ENCODE measurements at places on chromosomes 3 and 15. TPM values are rescaled to one million over a fixed set of nuclear protein-coding genes. Genes with fewer than 3 reads are reported as not detected.
A peak's percentile ranks its signal among the peaks of the same experiment; 100 is the strongest.

Gene TMED3
- 45.2 TPM for total RNA-seq

DNA sequence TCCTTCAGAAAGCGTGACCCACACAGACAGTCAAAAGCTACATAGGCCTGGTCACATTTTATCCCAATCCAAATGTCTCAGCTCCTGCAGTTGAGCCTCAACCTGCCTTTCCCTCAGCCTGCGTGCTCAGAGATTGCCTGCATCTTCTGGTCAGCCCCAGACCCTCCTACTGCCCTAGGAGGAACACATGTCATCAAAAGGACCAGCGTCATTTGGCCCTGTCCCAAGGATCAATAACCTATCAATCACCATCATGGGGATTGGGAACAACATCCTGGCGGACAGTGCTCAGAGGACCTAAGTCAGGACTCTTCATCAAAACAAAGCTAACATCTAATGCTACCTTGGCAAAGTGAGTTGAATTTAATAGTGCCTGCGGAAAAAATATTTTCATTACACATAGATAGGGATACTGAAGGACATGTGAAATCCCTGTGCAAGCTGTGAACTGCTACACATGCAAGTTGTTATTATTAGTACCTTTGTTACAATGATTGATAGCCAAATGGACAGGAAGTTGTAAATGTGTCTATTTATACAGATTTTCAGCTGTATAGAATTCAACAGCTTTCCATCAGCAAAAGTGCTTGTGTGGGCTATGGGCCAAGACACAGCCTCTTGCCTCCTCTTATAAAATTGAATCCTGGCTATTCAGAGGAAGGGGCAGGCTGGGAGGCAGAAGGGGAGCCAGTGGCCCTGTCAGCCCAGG is 47.7 kb downstream of the UMPS start:
- no peak overlapping the region for H3K4me3 ChIP-seq
- no peak overlapping the region for H3K27ac ChIP-seq
- no peaks in the 10 kb centered on the region for H3K27me3 ChIP-seq
- H3K4me1 ChIP-seq, result peaks cover 48% of the 10 kb centered on the region
- DNase-seq, result no peak

DNA sequence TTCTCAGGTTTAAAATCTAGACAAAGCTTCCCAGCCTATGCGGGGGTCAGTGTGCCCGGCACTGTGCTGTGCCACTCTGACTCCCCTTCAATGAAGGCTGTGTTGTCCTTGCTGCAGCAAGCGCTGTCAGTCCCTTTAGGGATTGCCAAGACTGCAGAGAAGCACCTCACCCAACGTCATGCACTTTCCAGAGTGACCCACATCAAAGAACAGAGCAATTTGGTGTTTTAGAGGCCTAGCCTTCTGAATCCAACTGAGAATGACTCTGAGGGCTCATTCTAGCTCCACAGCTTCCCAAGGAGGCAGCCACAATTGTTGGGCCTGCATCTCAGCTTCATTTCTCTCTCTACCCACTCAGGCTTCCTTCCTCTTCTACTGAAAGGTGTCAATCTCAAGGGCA is 26.4 kb downstream of the SLC9A9 start:
- H3K36me3 ChIP-seq, result no peaks in the 10 kb centered on the region
- no peak for DNase-seq
- no peak overlapping the region for H3K4me3 ChIP-seq
- no peaks in the 10 kb centered on the region for H3K27me3 ChIP-seq
- H3K4me1 ChIP-seq, result peaks cover 45% of the 10 kb centered on the region

GRCh38 chr3:17195856-17196604 is 311.3 kb downstream of the PLCL2 start:
- H3K36me3 ChIP-seq, result no peaks in the 10 kb centered on the region
- peaks cover 16% of the 10 kb centered on the region for H3K4me1 ChIP-seq
- H3K27ac ChIP-seq, result no peak overlapping the region
- H3K27me3 ChIP-seq, result no peaks in the 10 kb centered on the region
- DNase-seq, result no peak

Gene SAMD7
- not detected for total RNA-seq

DNA sequence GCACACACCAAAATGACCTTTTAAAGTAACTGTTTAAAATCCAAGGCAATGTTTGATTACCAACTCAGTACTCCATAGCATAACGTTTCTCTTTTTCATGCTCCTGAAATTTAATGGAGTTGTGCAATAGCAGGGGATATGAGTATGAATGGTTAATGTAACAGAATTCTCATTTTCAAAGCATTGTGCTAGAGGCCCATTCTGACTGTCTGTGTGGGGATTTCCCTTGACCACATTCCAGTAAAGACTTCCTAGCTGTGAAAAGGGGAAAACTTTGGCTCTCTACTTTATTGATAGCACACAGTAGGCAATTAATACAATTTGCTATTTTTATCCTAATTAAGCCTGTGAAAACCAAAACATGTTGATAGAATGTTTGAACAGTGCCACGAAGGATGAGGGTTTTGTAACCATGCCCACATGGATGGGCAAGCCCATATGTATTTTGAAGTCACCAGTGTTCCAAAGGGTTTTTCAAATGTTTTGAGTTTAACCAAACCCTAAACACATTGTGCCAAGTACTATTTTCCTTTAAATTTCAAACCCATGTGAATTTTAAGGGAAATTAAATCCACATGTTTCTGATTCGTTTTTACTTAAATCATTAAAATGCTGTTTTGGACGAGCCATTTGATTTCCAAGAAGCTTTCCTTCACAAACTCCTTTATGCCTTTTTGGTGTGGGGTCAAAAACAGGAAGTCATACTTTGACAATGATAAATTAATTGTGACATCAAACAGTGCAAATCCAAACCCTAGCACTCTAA is 261.2 kb downstream of the SHOX2 start:
- H3K4me3 ChIP-seq, result no peak overlapping the region
- H3K36me3 ChIP-seq, result no peaks in the 10 kb centered on the region
- no peak overlapping the region for H3K27ac ChIP-seq

Gene CPEB1
- 2.7 TPM for total RNA-seq

Gene GABRR3
- total RNA-seq, result not detected

DNA sequence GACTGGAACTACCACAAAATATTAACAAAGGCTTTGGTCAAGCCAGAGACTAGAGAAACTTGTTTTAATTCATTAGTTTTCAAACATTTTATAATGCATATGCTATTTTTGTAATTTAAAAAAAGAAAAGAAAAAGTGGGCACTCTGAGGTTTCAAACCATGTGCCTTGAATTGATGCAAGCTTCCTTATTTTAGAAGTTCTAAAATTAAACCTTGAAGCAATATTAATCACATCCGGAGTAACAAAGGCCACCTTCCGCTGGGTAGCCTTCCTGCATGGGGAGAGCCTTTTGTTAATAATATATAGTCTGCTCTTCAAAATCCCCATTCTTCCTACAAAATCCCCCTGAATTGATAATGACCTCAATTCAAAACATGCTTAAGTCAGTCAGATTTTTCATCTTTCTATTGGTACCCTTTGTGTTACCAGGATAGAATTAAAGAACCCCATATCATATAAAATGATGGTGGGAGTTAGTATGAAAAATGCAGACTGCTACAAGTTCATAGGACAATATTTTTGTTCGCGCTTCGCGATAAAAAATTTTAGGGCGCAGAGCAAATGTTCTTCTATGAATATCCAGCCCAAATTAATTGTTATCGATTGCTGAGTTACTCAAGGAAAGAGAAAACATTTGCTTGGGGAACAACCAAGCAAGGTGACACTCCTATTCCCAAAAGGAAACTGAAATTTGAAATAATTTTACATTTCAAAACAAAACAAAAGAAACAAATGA is 30.6 kb downstream of the LDHAL6B start:
- no peak for DNase-seq
- H3K27ac ChIP-seq, result no peak overlapping the region
- no peaks in the 10 kb centered on the region for H3K27me3 ChIP-seq
- no peaks in the 10 kb centered on the region for H3K36me3 ChIP-seq
- peaks cover 20% of the 10 kb centered on the region for H3K4me1 ChIP-seq
- no peak overlapping the region for H3K4me3 ChIP-seq

Gene GOLGA8M
- total RNA-seq, result 2.9 TPM

Gene P3H2
- total RNA-seq, result 61.9 TPM

Gene IGSF10
- 30.9 TPM for total RNA-seq

DNA sequence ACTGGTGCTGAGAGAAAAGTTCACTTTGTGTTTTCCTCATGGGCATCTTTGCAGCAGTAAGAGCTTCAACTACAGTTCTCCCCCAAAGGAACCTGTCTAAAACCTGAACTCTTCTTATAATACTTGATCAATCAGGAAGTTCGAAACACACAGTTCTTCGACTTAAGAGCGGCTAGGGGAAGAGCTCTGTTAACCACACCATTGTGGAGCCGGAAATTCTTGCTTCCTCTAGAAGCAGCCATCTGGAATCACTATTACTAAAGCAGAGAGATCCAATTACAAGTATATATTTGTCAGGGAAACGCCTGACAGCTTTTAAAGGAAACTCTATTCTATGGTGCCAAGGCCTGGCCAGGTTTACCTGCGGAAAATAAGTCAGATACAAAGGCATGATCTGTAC is 337.3 kb upstream of the CBLB start:
- peaks cover 12% of the 10 kb centered on the region for H3K4me1 ChIP-seq
- H3K4me3 ChIP-seq, result peak overlapping the region; percentile 2
- H3K36me3 ChIP-seq, result no peaks in the 10 kb centered on the region
- no peaks in the 10 kb centered on the region for H3K27me3 ChIP-seq

- no peak overlapping the region for H3K27ac ChIP-seq
- peaks cover 11% of the 10 kb centered on the region for H3K4me1 ChIP-seq
- H3K36me3 ChIP-seq, result peaks cover 61% of the 10 kb centered on the region
- no peaks in the 10 kb centered on the region for H3K27me3 ChIP-seq
Observed at GRCh38 chr3:42190701-42191442, 75.1 kb downstream of the CCK start.

Gene SST
- total RNA-seq, result not detected

GRCh38 chr3:56800832-56801661 is 702 bp downstream of the ARHGEF3 start:
- no peaks in the 10 kb centered on the region for H3K27me3 ChIP-seq
- no peak for DNase-seq
- peak overlapping the region; percentile 89 for H3K4me3 ChIP-seq
- peaks cover 44% of the 10 kb centered on the region for H3K4me1 ChIP-seq
- H3K36me3 ChIP-seq, result no peaks in the 10 kb centered on the region
- peak overlapping the region; percentile 77 for H3K27ac ChIP-seq

DNA sequence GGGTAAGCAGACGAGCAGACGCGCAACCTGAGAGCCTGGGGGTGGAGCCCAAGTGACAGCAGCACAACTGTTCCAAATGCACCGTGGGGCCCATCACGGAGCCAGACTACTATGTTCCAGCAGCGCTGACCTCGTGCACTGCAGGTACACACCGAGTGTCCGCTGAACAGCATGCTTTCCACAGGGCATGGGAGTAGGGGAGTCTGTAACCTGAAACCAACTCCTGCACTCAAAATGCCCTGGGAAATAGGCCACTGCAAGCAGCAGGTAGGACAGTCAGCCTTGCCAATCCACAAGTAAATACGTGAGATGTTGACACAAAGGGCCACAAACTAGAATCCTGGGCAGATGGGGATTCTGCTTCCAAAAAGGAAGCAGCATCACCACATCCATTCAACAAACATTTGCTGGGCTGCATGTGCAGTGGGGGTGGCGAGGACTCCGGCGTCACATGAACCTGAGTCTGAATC is 73.9 kb downstream of the TBC1D2B start:
- H3K4me3 ChIP-seq, result no peak overlapping the region
- H3K36me3 ChIP-seq, result peaks cover 87% of the 10 kb centered on the region
- H3K4me1 ChIP-seq, result peaks cover 67% of the 10 kb centered on the region
- H3K27me3 ChIP-seq, result no peaks in the 10 kb centered on the region
- H3K27ac ChIP-seq, result peak overlapping the region; percentile 37

- H3K4me1 ChIP-seq, result no peaks in the 10 kb centered on the region
- H3K27ac ChIP-seq, result no peak overlapping the region
- no peaks in the 10 kb centered on the region for H3K36me3 ChIP-seq
- H3K4me3 ChIP-seq, result no peak overlapping the region
Observed at GRCh38 chr3:55180936-55181535, 253.2 kb upstream of the LRTM1 start.

- no peak for DNase-seq
- no peaks in the 10 kb centered on the region for H3K36me3 ChIP-seq
- no peaks in the 10 kb centered on the region for H3K27me3 ChIP-seq
Observed at GRCh38 chr15:87021751-87022150, 942.1 kb downstream of the AGBL1 start.

DNA sequence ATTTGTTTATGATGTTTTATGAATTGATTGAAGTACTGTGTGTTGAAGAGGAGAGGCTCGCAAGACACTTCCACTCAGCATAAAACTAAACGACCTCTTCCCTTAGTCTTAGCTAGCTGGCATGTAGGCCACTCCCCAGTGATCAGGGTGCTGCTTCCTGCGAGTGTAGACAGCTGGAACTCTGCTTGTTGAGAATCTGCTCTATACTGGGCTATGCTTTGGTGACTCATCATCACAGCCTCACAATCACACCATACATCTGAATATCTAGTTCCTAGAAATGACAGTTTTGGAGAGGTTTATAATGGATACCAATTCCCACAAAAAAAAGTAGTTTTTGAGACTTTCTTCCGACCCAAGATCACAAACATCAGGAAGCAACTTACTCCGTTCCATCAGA is 1.5 kb upstream of the SLC24A5 start:
- no peaks in the 10 kb centered on the region for H3K4me1 ChIP-seq
- no peak overlapping the region for H3K27ac ChIP-seq
- H3K27me3 ChIP-seq, result no peaks in the 10 kb centered on the region
- no peak for DNase-seq
- no peak overlapping the region for H3K4me3 ChIP-seq
- no peaks in the 10 kb centered on the region for H3K36me3 ChIP-seq

Gene SLC28A1
- total RNA-seq, result not detected

GRCh38 chr15:45704329-45705249 is 69.8 kb downstream of the SQOR start:
- H3K36me3 ChIP-seq, result no peaks in the 10 kb centered on the region
- peaks cover 9% of the 10 kb centered on the region for H3K4me1 ChIP-seq
- H3K4me3 ChIP-seq, result peak overlapping the region; percentile 54
- no peak overlapping the region for H3K27ac ChIP-seq
- no peak for DNase-seq

DNA sequence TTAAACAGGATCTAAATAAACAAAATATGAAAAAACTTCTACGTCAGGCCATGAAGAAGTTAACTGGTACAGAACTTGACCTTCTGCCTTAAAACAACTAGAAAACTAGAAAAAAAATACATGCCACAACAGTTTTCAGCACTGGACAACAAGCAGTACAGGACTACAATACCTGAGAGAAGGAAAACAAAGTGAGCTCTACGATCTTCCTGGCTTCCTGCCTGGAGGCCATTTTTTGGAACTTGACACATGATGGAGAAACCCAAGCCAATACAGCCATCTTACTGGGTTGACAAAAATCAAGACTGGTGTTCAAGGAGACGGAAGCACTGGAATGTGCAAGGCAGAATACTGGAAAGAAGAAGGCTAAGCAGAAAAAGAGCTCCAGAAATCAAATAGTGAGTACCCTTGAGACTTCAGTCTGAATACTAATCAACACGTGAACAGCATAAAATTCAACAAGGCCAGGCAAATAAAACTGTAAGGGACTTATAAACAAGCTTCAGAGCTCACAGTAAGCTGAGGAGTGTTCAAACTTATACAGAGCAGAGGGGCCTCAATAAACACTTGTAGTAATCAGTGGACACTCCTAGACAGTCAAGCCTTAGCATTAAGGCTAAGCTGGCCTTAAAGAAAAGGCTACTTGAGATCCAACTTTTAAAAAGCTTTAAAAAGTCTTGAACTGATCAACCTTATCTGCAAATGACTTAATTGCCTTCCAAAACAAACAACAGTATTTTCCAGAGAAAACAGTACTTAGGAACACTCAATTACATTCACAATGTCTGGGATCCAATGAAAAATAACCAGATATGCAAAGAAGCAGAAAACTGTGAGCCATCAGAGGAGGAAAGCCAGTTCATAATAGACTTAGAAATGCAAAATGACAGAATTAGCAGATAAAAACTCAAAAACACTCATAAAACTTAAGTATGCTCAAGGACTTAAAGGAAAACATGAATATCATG is 63.2 kb downstream of the DLG1 start:
- H3K27ac ChIP-seq, result no peak overlapping the region
- H3K36me3 ChIP-seq, result no peaks in the 10 kb centered on the region
- H3K4me1 ChIP-seq, result no peaks in the 10 kb centered on the region
- H3K27me3 ChIP-seq, result no peaks in the 10 kb centered on the region
